ENCODE measurements at places on chromosomes 5 and 9.

DNA sequence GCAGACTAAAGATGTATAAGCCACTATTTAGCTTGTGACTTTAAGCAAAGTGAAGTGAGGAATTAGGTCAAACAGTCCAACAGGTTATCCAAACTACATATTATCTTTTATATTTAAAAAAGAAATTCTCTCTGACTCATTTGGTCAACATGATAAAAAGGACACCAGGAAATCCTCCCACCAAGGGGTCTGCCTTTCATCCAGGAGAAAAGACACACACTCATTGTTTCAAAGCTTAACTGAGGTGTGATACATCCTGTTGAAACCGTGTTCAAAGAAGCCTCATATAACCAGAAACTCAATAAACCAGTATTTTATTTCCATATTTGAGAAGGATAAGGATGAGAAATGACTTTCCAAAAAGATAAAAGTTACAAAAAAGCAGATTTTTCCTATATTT is 417.1 kb downstream of the HCN1 start:
- no peak for DNase-seq

- no peak for DNase-seq
Measured at GRCh38 chr5:86675311-86675710, 57.6 kb downstream of the COX7C start.

DNA sequence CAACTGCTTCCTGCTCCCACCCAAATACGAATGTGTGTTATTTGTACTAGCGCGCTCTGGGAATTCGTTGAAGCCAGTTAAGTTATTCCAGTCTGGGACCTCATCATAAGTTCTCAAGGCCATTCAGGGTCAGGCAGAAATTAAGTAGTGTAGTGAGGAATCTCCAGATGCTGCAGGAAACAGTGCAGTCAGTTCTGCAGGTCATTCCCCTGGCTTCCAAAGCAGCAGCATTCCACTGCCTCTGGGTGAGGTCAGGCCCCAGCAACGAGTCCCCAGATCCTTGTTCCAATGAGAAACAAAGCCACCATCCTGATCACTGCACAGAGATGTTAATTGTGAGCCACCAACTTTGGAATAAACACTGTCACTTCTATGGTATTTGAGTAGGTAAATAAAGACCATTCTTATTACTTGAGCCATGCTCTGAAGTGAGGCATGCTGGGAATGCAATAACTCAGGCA is 33.1 kb downstream of the SVEP1 start:
- no peak for DNase-seq

GRCh38 chr5:143693651-143694252 is 118.2 kb upstream of the HMHB1 start:
- DNase-seq, result no peak

GRCh38 chr5:37637165-37637845 is 202.5 kb downstream of the GDNF start:
- no peak for DNase-seq

DNA sequence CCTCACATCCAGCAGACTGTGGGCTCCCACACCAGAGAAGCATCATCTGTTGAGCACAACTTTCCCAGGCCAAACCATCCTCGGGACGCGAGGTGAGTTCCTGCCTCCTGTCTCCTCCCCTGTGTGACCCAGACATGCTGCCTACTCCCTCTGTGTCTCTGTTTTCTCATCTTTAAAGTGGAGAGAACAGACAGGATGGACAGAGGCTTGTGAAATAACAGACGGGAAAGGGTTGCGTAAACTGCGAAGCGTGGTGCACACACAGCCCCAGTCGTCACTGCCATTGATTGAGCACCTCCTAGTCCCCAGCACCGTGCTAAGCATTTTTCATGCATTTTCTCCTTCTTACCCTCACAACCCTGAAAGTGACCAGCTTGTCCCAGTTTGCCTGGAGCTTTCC is 52.1 kb upstream of the LMX1B start:
- DNase-seq, result no peak

GRCh38 chr9:79201636-79202035 is 370.1 kb upstream of the TLE4 start:
- DNase-seq, result no peak

- DNase-seq, result no peak
Measured at GRCh38 chr9:37675661-37676060, 24.9 kb downstream of the FRMPD1 start.

DNA sequence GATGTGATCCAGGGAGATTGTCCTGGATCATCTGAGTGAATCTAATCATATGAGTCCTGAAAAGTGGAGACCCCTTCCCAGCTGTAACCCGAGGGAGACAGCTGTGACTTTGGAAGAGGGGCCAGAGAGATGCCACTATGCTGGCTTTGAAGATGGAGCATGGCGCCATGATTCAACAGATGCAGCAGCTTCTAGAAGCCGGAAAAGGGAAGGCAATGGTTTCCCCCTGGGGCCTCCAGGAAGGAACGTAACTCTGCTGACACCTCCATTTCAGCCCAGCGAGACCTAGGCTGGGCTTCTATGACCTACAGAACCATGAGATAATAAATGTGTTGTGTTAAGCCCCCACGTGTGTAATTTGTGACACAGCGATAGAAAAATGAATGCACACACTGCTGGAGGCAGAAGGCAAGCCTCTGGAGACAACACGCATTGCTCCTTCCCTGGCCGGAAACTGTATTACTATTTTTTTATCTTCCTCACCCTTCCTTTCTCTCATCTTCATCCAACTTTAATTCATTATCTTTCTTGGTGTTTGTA is 16.6 kb upstream of the SARDH start:
- no peak for DNase-seq

- no peak for DNase-seq
Measured at GRCh38 chr5:173808079-173808808, 79.9 kb upstream of the CPEB4 start.

GRCh38 chr5:151251001-151251551 is 1.9 kb upstream of the GM2A start:
- no peak for DNase-seq

GRCh38 chr9:71683598-71684235 is 84.6 kb downstream of the CEMIP2 start:
- DNase-seq, result peak; percentile 52

GRCh38 chr5:147290261-147290660 is 55.4 kb downstream of the STK32A start:
- no peak for DNase-seq

- no peak for DNase-seq
Measured at GRCh38 chr9:30673132-30673531, 1711.3 kb upstream of the ACO1 start.

DNA sequence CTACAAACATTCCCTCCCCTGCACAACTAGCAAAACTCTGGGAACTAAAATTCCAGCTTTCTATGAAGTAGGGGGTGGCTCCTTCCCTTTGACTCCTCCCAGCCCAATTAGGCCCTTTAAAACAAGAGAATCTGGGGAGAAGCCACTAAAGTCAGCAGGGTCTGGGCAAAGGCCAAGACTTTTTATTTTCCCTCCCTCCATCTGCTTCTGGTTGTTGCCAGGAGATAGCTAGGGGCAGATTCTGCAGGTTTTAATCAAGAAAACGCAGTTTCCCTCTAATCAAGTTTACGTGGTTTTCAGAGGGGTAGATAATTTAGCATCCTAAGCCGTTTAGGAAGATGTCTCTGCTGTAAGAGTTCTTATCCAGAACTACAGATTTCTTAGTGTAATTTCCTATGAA is 114.5 kb upstream of the CDH6 start:
- no peak for DNase-seq

DNA sequence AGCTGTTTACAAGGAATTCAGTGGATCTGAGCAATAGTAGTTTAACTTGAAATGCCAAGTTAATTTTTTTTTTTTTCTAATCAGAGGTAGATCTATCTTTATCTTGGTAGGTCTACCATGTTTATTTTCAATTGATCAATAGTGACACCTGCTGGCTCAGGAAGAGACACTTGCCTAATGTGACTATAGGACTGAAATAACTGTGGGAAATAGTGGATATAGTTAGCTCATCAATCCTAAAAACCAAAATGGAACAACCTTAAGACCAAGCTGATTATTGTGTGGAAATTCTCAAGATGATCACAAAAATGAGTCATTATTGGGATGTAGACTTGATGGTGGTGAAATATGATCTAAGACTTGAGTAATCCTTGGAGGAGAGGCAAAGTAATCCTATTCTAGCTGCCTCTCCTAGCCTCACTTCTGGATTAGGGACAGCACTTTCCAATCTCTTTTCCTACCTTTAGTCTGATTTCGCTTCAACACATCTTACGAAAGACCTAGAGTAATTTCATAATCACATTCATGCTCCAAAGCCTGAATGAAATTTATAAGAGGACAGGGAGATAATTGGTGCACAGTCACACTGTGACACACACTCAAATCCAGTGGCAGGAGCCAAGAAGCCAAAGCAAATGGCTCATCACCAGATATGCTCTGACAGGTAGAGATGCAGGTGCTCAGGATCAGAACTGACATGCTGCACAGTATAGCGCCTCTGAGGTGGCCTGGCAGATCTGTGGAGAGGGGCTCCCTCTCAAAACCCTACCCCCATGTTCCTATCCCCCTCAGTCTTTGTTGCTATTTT is 156.3 kb downstream of the HMHB1 start:
- DNase-seq, result peak; percentile 3

GRCh38 chr5:22968386-22968785 is 115.2 kb upstream of the CDH12 start:
- DNase-seq, result no peak

DNA sequence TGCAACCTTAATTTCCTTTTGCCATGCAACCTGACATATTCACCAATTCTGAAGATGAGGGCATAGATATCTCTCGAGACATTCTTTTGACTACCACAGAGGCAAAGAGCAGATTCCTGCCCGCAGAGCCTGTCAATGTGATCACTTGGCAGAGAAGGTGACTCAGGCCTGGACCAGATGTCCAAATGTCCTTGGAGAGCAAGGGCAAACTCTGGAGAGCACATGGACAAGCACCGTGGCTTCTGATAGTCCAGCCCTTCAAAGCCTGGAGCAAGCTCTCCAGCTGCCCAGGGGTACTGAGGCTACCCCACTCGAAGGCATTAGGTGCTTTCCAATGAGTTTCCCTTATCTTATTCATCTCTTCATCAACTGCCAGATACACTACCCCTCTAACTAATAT is 50.4 kb upstream of the ALDH1B1 start:
- DNase-seq, result no peak

DNA sequence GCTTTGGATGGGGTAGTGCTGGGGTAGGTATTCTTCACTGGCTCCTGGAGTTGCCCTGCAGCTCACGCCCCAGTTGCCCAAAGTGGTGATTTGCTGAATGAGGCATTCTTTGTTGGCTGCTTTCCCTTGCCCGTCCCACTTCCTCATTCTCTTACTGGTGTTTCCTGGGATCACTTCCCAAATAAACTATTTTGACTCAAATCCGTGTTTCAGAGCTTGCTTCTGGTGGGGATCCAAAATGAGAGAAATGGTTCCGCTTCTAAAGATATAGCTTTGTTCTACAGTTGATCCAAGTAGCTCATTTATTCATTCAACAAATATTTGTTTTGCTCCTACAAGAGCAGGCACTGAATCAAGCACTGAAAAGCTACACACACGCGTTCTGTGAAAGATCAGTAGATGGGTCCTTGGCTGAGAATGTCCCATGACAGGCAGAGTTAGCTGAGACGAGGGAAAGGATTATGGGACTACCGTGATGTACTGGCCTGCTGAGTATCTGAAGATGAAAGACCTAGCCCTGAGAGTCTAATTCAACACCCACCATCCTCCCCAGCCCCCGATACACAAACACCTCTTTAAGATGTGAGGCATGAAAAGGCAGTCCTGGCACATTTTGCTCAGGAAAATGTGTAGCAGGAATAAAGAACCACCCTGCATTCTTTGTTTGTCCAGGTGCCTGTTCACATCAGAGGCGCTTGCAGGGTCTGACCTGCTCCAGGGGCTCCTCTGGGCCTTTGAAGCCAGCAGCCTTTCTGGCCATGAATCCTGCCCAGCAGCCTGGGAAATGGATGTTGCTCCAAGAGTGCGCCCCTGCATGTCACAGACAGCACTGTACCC is 143.1 kb upstream of the RANBP3L start:
- DNase-seq, result no peak

DNA sequence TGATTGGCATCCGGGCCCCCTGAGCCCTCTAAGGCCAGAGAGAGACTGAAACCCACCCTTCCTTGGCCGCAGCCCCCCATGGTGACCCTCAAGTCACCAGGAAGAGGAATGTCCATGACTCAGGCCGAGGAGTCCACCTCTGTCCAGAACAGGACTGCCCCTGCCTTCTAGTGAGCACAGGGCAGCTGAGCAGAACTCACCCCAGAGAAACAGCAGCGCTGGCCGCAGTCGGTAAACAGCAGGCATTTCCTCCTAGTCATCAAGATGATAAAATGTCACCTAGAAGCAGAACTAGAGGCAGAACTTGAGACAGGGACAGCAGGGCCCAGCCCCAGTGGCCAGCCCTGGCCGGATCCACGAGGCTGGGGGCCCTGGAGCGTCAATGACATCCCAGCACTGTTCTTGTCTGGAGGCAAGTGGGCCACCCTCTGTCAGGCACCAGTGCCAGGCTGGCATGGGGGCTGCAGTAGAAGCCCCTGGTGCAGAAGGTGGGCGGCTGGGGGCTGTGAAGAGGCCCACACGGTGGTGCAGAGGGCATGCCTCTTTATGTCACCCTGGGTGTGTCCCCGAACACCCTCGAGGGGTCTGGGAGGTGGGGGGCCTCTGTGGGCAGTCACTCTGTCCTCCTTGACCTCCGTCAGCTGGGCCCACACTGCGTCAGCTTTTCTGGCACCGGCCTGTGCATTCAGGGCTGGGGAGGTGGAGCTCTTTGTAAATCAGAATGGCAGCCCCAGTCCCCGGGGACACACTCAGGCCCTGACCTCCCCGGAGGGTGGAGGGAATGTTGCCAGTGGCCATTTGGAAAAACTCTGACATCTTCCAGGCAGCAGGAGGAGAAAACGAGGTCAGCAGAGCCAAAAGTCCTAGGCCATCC is 83.0 kb downstream of the NTNG2 start:
- no peak for DNase-seq

DNA sequence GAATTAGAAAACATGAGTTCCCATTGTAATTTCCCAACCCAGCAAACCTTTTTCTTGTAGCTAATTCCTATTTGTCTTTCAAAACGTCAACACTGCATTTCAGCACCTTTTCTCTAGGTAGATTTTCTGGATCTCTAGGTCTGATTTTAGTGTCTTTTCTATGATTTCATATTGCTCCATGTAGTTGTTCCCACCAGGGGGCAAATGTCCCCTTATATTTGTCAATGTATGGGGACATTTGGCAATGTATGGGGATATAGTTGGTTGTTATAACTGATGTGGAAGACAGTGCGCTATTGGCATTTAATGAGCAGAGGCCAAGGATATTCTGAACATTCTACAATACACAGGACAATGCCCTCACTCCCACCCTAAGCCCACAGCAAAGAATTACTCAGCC is 273.9 kb upstream of the ADRA1B start:
- no peak for DNase-seq

GRCh38 chr9:133170716-133171115 is 7.0 kb upstream of the GBGT1 start:
- DNase-seq, result no peak

DNA sequence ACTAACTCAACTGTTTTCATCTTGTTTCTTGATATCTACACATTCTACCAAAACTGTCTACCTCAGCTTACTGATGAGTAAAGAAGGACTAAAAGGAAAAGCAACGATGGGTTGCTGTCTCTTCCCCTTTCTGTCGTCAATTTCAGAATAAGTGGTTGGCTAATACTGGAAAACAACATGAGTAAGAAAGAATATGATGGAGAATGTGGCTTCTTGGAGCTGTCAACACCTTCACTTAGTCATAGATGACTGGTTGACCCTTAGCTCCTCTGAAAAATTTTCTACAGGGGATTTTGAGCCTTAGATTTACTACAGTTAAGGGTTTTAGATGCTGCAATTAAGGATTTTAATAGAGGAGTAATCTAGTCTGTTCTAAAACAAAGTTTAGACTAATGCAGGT is 797.9 kb downstream of the TLE4 start:
- no peak for DNase-seq

All from T1000 (cell line).